Thoracic aorta endothelial cell (primary cell): ENCODE measurements at places on chromosomes 5 and 9. TPM values are rescaled to one million over a fixed set of nuclear protein-coding genes. Genes with fewer than 3 reads are reported as not detected.

MAP1B gene
- total RNA-seq, result 296 and 318 TPM in 2 replicates

TRPM3 gene
- 3.1 and 6.1 TPM in 2 replicates for total RNA-seq

PLPP1 gene
- 18.4 and 24.9 TPM in 2 replicates for total RNA-seq

BTF3 gene
- total RNA-seq, result 551 and 607 TPM in 2 replicates

TNC gene
- 0.80 and 12.1 TPM in 2 replicates for total RNA-seq

FAM174A gene
- total RNA-seq, result 11.4 and 18.6 TPM in 2 replicates

RFESD gene
- 1.2 and 1.7 TPM in 2 replicates for total RNA-seq

HINT1 gene
- total RNA-seq, result 179 and 222 TPM in 2 replicates

GCNT1 gene
- total RNA-seq, result 13.4 and 15.8 TPM in 2 replicates

TMOD1 gene
- total RNA-seq, result 0.27 and 1.2 TPM in 2 replicates

ECSCR gene
- 274 and 317 TPM in 2 replicates for total RNA-seq

TPM2 gene
- 122 and 178 TPM in 2 replicates for total RNA-seq

SOWAHA gene
- not detected in 2 replicates for total RNA-seq

DOCK2 gene
- under 0.01 and 0.07 TPM in 2 replicates for total RNA-seq

HAPLN1 gene
- total RNA-seq, result 0.13 and 0.29 TPM in 2 replicates

FOXD4L4 gene
- total RNA-seq, result 0.29 TPM in 1 of 2 replicates, not detected in the other
